ENCODE measurements at places on chromosomes 11 and 22. TPM values are rescaled to one million over a fixed set of nuclear protein-coding genes. Genes with fewer than 3 reads are reported as not detected.

GRCh38 chr22:27875951-27876350 lies 43.1 kb downstream of the PITPNB start:
- DNase-seq, result no peak

Gene HIRA
- 50.6 TPM for total RNA-seq

Gene ASRGL1
- 40.1 TPM for total RNA-seq

- no peak for DNase-seq
Observed at GRCh38 chr11:13343067-13343466, 65.5 kb downstream of the BMAL1 start.

Gene INSC
- 1.0 TPM for total RNA-seq

DNA sequence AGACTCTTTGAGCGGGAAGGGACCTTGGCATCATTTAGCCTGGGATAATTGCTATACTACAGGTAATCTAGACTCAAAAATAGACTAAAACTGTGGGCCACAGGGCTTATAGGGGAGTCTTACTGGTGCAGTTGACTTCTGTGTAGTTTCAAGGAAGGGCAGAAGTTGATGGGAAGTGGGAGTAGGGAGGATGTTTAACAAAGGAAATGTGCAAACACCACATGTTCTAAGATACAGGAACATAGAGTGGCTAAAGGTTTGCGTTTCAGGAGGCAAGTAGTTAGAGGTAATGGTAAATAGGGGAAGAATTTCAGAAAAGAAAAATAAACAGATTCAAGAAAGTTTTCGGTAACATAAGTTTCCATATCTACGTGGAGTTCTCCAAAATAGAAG lies 14.4 kb upstream of the SORL1 start:
- no peak for DNase-seq

DNA sequence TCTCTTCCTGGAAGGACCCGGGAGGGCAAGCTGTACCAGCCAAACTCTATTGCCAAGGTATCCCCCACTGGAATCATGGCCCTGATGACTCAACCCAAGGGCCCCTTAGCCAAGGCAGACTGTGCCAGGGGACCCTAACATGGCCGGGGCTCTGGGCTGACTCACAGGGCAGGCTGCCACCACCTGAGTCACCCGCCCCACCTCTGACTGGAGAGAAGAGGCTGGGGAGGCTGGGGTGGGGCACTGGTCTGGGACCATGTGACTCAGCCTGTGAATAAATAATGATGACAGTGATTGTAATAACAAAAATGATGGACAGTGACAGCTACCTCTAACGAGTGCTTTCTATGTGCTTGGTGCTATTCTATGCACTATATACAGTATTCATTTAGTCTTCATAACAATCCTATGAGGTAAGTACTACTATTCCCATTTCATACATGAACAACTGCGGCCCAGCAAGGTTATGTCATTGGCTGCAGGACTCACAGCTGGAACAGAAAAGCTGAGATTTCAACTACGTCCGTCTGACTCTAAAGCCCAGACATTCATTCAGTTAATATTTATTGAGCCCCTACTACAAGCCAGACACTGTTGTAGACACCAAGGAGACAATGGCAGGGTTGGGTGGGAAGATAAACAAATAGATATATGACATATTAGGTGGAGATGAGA lies 84.2 kb downstream of the FBXO7 start:
- no peak for DNase-seq

DNA sequence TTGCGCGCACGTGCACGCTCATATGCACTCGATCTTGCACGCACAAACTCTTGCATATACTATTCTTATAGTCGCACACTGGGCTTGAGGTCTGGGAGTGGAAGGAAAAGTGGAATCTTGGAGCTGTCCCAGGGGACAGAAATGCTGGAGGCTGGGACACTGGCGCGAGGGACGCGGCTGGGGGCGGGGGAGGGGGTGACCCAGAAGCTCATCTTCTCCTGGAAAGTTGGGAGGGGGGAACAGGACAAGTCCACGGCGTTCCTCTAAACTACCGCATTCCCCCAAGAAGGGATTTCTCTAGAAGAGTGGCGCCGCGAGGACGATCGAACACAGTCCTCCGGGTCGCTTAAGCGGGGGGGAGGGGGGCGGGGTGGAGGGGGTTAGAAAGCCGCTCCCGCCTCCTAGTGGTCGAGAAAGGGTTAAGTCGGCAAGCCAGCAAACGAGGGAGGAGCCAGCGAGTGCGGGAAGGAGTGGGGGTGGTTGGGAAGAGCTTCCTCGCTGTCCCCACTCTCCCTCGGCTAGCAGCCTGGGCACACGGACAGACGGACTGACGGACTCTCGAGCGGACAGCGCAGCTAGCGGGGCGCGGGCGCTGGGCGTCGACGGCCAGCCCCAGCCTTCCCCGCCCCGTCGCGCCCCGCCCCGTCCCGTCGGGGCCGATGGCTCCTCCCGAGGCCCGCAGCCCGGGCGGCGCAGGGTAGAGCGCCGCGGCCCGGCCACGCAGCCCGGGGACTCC lies at the start of gene RTN4RL2:
RTN4RL2 (plus strand) TSS at position 507 of the 736 bp plus-strand sequence. CDS start 338 bp downstream, outside the sequence.
- DNase-seq, result peak; percentile 89

Gene ROBO4
- not detected for total RNA-seq

- DNase-seq, result peak; percentile 82
Observed at GRCh38 chr11:86802601-86803051, 2.3 kb downstream of the PRSS23 start.

GRCh38 chr22:39567135-39567946 lies 3.2 kb upstream of the CACNA1I start:
- no peak for DNase-seq

DNA sequence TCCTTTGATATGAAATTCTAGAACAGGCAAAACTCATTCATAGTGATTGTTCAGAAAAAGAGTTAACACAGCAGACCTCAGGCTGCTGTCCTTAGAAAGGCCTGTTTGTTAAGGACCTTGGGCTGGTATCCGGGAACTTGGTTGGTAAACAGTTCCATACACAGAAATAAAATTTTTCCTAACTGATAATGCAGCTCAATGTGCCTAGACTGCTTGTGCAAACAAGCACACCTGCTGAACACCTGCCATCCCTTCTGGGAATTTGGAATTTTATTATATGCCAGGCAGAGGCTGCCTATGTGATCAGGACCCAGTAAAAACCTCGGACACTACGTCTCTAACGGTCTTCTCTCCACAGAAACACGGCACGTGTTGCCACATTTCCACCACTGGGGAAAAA lies 11.5 kb downstream of the THAP12 start:
- no peak for DNase-seq

Gene SGSM1
- not detected for total RNA-seq

DNA sequence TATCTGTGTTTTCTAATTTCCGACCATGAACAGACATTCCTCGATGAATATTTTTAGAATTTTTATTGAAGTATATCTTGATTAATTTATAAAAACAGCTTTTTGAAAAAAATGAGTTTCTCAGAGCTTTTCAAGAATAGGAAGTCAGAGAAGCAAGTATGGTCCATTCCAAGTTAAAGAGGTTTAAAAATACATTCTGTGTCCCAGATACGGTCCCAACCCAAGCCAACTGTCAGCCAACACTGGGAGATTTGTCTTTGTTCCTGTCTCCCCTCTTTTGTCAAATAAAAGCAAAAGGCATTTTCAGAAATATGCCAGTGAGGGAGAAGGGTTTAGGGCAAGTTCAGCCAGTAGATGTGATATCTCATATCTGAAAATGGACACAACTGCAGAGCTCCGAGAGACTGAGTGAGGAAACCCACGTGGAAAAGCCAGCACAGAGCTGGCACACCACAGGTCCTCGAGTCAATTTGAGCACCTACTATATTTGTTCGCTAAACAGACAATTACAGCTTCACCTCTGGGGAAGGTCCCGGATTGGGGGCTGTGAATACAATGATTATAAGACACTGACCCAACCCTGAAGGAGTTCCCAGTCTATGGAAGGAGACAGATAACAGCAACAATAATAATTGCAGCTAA lies 59.8 kb downstream of the C11orf91 start:
- DNase-seq, result no peak

DNA sequence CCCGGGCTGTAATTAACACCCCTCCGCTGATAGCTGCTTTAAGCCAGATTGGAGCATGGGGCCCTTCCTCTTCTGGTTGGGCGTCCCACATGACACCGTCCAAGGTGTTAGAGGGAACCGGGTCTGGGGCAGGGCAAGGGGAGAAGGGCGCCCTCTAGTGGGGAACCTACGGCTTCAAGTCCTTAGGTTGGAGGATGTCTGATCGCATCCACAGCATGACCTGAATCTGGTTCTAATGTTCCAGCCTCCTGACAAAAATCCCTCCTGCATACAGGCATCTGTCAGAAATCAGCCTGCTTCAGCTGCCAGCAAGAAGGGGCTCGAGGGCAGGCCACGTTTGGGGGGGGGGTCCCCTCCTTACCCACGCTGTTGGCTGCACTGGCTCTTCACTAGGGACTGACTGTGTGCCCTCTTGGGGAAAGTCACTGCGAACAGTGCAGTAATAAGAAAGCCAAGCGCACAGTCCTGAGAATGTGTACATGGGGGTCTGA lies 94.2 kb upstream of the TBCEL start:
- DNase-seq, result peak; percentile 68

DNA sequence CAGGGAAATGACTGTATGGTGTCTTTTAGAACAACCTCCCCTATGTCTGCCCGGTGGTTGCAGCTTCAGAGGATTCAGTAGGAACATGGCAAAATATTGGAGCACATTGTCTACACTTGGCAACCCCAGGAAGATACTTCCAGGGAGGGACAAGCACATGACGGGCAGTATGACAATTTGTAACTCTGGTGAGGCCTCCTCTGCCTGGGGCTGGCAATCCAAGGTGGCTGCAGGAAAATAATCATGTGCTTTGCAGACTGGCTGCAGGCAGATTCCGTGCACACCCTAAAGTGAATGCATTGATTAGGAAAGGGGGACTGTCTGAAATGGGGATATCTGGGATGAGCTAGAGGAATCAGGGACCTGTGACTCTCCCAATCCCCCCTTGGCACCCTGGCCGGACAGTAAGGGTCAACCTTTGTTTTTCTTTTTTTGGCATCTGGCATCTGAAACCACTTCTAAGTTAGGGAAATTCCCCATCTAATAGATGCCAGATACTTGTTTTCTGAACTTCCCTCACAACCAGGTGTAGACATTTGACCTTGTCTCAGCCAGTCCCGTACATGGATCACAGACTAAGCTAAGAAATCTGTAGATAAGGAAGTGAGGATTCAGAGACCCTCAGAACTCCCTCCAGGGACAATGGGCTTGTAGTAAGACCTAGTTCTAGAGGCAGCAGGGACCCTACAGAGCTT lies 10.5 kb upstream of the PHOX2A start:
- DNase-seq, result no peak

DNA sequence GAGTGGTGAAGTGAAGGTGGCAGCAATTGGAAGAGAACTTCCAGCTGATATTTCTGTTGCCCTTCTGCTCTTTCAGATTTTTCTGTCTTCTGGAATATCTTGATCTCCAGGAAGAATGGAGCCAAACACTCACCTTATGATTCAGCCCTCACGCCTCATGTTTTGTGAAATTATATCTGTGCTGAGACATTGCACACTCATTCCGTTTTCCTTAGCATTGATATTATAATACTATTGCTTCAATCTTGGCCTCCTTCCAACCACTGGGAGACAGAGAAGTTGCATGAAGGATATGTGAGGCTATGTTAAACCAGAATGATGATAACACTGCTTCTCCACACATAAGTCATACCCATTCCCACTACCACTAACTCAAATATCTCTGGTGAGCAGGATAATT lies 177.9 kb downstream of the ETS1 start:
- DNase-seq, result no peak

GRCh38 chr11:86013713-86014112 lies 55.2 kb downstream of the PICALM start:
- peak; percentile 14 for DNase-seq

GRCh38 chr11:96088914-96089313 lies 165.0 kb upstream of the MTMR2 start:
- DNase-seq, result no peak

Gene HEPHL1
- total RNA-seq, result not detected
